Heart left ventricle (tissue), 16 donors: ENCODE measurements at places on chromosomes 2 and 18. TPM values are rescaled to one million over a fixed set of nuclear protein-coding genes. Genes with fewer than 3 reads are reported as not detected.

The COA5 gene
- 27.7 TPM for total RNA-seq

The TRIP12 gene
- 234 TPM for total RNA-seq

The ABCA12 gene
- not detected for total RNA-seq

The NAT8 gene
- not detected for total RNA-seq

The RGPD8 gene
- 8.9 TPM for total RNA-seq

The ELP2 gene
- 58.5 TPM for total RNA-seq

The FRZB gene
- total RNA-seq, result 1.5 TPM

The MEMO1 gene
- total RNA-seq, result 73.3 TPM

The HOXD4 gene
- total RNA-seq, result 0.17 TPM

- H3K36me3 ChIP-seq, result peaks cover 9% of the 10 kb centered on the region
- H3K27me3 ChIP-seq, result no peaks in the 10 kb centered on the region
- no peaks in the 10 kb centered on the region for H3K4me1 ChIP-seq
- no peak overlapping the region for H3K4me3 ChIP-seq
- no peak for DNase-seq
Measured at GRCh38 chr2:65320042-65320725, 92.6 kb downstream of the ACTR2 start.

GRCh38 chr2:43107679-43108078 is 118.7 kb downstream of the ZFP36L2 start:
- H3K4me3 ChIP-seq, result no peak overlapping the region
- H3K4me1 ChIP-seq, result peaks cover 28% of the 10 kb centered on the region
- no peak overlapping the region for H3K27ac ChIP-seq
- H3K36me3 ChIP-seq, result no peaks in the 10 kb centered on the region
- DNase-seq, result no peak

DNA sequence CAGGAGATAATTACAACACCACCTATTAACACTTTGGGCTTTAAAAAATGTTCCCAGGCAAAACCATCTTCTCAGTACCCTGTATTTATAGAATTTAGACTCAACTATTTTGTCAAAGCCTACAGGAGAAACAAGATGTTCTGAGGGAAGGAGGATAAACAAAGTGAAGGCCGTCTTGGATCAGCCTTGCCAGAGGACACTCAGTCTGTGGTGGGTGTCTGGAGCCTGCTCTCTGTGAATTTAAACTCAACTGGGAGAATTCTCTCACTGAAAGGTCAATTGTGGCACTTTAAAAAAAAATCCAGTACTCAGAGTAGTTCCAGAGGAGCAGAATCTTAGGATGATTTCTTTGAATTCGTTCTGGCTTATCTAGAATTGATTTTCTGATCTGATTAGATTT is 28.4 kb upstream of the SLC1A4 start:
- no peaks in the 10 kb centered on the region for H3K4me1 ChIP-seq
- H3K36me3 ChIP-seq, result no peaks in the 10 kb centered on the region
- DNase-seq, result no peak
- no peak overlapping the region for H3K4me3 ChIP-seq
- H3K27ac ChIP-seq, result no peak overlapping the region
- H3K27me3 ChIP-seq, result no peaks in the 10 kb centered on the region

DNA sequence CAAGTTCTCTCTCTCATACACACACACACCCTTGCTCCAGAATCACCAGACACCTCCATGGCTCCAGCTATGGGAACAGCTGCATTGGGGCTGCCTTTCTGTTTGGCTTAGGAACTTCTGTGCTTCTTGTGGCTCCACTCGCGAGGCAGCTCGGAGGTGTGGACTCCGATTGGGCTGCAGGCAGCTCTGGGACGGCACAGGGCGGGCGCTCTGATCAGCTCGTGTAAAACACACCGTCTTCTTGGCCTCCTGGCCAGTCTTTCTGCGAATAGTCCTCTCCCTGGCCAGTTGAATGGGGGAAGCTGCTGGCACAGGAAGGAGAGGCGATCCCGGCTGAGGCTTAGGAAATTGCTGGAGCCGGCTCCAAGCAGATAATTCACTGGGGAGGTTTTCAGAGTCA is 22.4 kb downstream of the FOSL2 start:
- no peak overlapping the region for H3K4me3 ChIP-seq
- H3K27ac ChIP-seq, result peak overlapping the region; percentile 31
- no peaks in the 10 kb centered on the region for H3K27me3 ChIP-seq

GRCh38 chr2:133568172-133568571 is at the start of gene NCKAP5:
TSS of gene NCKAP5 (minus strand) at chr2:133568463. CDS start at chr2:133517526, 50,937 bp downstream.
- DNase-seq, result no peak
- H3K36me3 ChIP-seq, result no peaks in the 10 kb centered on the region
- no peaks in the 10 kb centered on the region for H3K27me3 ChIP-seq
- H3K27ac ChIP-seq, result peak within 1 kb of the TSS; percentile 61
- no peaks in the 10 kb centered on the region for H3K4me1 ChIP-seq

DNA sequence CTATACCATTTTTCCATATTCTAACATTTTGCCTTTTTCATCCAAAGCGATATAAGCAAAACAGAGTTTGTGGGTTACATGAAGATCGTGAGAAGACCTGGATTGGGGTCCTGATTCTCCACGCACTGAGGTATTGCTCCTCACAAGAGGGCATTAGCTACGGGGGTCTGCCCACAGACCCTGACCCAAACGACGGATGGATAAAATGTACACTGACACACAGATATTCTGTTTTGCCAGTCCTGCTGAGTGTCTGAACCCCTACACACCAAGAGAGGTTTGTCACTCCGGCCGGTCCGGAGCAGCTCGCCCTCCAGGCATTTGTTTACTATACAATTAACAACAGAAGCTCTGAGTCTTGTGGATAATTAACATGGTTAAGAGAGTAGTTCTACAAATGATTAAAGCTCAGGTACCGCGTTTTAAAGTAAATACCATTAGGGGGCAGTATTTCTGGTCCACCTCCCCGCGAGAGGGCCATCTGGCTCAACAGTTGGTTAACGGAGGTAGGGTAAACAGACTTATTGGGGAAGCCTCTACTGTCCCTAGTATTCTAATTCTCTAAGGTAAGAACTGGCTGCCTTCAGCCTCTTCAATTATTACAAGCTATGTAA is 28.4 kb downstream of the SCYGR8 start:
- DNase-seq, result no peak
- no peak overlapping the region for H3K4me3 ChIP-seq
- H3K4me1 ChIP-seq, result no peaks in the 10 kb centered on the region
- no peak overlapping the region for H3K27ac ChIP-seq

- no peak overlapping the region for H3K4me3 ChIP-seq
- DNase-seq, result no peak
- no peaks in the 10 kb centered on the region for H3K4me1 ChIP-seq
- no peak overlapping the region for H3K27ac ChIP-seq
- H3K36me3 ChIP-seq, result no peaks in the 10 kb centered on the region
- H3K27me3 ChIP-seq, result no peaks in the 10 kb centered on the region
Measured at GRCh38 chr18:29250843-29251242, 1073.9 kb upstream of the CDH2 start.

- H3K36me3 ChIP-seq, result no peaks in the 10 kb centered on the region
- no peak overlapping the region for H3K27ac ChIP-seq
Measured at GRCh38 chr18:3471141-3471648, 21.2 kb downstream of the TGIF1 start.

DNA sequence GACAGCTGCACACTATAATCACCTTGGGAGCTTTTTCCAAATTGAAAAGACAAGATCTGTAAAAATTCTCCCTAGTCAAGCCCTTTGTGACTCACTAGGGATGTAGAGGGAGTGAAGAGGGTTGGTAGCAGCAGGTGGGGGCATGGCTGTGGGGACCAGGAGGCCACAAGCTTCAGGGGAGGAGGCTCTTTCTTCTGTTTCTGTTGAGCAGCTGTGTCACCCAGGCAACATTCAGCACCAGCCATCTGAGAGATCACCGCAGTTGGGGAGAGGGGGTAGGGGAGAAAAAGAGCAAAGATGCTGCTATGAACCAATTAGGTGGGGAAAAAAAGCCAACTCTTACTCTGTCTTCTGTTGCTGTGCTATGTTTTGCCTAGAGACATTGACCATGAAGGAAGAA is 352.3 kb upstream of the MEIS1 start:
- no peaks in the 10 kb centered on the region for H3K27me3 ChIP-seq
- no peak overlapping the region for H3K4me3 ChIP-seq
- H3K36me3 ChIP-seq, result no peaks in the 10 kb centered on the region
- no peaks in the 10 kb centered on the region for H3K4me1 ChIP-seq
- H3K27ac ChIP-seq, result no peak overlapping the region
- DNase-seq, result no peak

- no peaks in the 10 kb centered on the region for H3K36me3 ChIP-seq
- no peak overlapping the region for H3K27ac ChIP-seq
- no peaks in the 10 kb centered on the region for H3K4me1 ChIP-seq
- H3K27me3 ChIP-seq, result no peaks in the 10 kb centered on the region
- no peak overlapping the region for H3K4me3 ChIP-seq
Measured at GRCh38 chr18:47802802-47803201, 127.7 kb downstream of the SMAD2 start.

DNA sequence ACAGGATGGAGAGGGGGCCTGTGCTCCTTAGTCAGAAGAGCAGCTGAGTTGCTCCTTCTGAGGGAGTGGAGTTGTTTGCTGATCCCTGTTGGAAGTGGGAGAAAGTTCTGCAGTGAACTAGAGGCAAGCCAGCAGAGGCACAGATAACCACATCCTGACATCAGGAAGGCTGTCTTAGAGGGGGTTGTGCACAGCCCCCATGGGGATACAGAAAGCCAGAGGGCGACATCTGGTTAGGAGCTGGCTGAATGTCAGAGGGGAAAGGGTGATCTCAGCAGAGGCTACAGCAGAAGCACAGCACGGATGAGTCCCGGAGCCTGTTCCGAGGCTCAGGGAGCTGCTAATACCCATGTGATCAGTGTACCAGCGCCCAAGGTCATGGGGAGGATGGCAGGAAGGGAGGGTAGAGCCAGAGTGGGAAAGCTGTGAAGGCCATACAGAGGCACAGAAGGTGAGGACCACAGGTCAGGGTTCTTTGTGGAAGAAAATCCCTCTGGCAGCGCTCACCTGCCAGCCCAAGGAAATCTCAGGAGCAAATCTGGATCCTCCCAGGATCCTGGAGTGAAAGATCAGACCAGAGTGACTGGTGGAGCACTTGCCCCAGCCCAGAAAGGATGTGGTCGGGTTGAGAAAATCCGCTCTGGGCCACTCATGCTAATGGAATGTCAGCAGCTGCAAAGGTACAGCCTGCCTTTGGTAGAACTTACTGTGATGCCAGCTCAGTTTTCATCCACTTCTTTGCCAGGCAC is 111.8 kb downstream of the STPG4 start:
- H3K4me3 ChIP-seq, result no peak overlapping the region
- DNase-seq, result peak; percentile 75
- peak overlapping the region; percentile 75 for H3K27ac ChIP-seq
- H3K27me3 ChIP-seq, result no peaks in the 10 kb centered on the region

DNA sequence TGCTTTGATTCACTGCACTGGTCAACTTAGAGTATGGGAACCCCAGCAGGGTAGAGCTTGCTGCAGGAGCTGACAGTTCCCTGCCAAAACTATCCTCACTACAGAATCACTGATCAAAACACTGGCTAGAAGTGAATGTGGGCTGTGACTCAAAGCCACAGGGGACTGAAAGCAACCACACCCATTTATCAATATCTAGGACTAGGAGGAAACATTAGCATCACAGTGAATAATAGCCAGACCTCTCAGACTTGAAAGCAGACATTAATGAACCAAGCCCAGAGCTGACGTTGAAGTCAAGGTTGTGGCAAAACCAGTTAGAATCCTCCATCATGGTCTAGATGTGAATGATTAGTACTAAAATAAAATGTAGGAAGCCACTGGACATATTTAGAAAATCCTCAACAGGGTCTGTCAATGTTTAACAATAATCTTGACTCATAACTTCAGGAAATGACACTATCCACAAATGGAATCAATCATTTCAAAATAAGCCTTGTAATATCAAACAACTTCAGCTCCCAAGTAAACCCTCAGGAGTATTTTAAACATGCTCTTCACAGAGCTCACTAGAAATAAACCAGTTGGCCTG is 131.4 kb downstream of the CDH20 start:
- H3K4me1 ChIP-seq, result no peaks in the 10 kb centered on the region
- no peak overlapping the region for H3K4me3 ChIP-seq
- H3K36me3 ChIP-seq, result no peaks in the 10 kb centered on the region
- H3K27ac ChIP-seq, result no peak overlapping the region
- no peak for DNase-seq

GRCh38 chr18:42588786-42589185 is 526.7 kb downstream of the RIT2 start:
- H3K27me3 ChIP-seq, result no peaks in the 10 kb centered on the region
- H3K27ac ChIP-seq, result no peak overlapping the region
- DNase-seq, result no peak
- no peaks in the 10 kb centered on the region for H3K4me1 ChIP-seq
- H3K36me3 ChIP-seq, result no peaks in the 10 kb centered on the region

DNA sequence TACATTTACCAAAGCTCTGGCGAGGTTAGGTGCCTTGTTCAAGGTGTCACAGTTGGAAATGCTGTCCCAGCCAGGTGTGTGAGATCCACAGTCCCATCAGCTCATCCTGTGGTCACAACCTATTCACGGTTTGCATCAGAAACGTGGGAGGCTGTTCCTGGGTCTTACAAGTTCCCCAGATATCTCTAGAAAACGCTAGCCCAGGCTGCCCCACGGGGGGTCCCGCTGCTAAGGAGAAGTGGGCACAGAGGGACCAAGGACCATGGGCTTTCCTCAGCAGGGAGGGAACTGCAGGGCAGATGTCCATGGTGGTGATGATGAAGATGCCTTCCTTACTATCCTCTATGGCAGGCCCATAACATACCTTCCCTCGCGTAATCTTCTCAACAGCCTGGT is 649 bp downstream of the FECH start:
- no peaks in the 10 kb centered on the region for H3K27me3 ChIP-seq
- H3K4me3 ChIP-seq, result peak overlapping the region; percentile 90
- peaks cover 6% of the 10 kb centered on the region for H3K36me3 ChIP-seq
- peaks cover 11% of the 10 kb centered on the region for H3K4me1 ChIP-seq

DNA sequence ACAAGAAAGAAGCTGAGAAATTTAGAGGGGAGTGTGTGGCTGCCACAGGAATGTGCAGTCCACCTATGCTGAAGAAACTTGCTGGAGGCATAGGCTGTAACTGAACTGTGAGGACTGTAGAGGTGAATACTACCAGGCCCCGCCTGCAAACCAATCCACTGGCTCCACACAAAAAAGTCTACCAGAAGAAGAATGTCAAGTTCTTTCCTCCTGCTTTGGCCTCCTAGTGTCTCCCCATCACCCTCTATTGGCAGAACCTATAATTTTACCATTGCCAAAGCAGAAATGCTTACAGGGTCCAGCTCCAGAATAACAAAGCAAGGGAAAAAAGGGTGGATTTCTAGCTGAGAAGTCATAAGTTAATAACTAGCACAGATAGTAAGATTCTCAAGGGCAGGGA is 5.9 kb upstream of the ATP5MC3 start:
- H3K27ac ChIP-seq, result no peak overlapping the region
- no peak for DNase-seq
- H3K27me3 ChIP-seq, result no peaks in the 10 kb centered on the region
- H3K4me3 ChIP-seq, result no peak overlapping the region
- H3K4me1 ChIP-seq, result no peaks in the 10 kb centered on the region
- H3K36me3 ChIP-seq, result no peaks in the 10 kb centered on the region

DNA sequence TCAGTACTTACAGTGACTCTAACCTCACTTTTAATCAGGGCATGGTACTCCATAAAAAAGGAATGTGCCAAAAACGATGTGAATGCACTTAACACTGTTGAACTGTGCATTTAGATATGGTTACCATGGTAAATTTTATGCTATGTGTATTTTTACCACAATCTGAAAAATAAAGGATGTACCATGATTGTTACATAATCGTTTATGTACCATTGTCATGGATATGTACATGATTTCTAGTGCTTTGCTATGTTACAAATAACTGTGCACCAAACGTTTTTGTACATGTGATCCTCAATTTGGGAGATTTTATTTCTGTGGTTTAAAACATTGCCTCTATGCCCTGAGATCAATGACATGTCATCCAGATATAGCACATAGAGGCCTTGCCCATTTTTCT is 21.8 kb downstream of the ZNF532 start:
- H3K36me3 ChIP-seq, result peaks cover 47% of the 10 kb centered on the region
- no peak overlapping the region for H3K4me3 ChIP-seq
- peak overlapping the region; percentile 67 for H3K27ac ChIP-seq
- no peak for DNase-seq
- H3K27me3 ChIP-seq, result no peaks in the 10 kb centered on the region
